NCI-H1694 (cell line): ENCODE measurements at places on chromosomes 6 and 20.

DNA sequence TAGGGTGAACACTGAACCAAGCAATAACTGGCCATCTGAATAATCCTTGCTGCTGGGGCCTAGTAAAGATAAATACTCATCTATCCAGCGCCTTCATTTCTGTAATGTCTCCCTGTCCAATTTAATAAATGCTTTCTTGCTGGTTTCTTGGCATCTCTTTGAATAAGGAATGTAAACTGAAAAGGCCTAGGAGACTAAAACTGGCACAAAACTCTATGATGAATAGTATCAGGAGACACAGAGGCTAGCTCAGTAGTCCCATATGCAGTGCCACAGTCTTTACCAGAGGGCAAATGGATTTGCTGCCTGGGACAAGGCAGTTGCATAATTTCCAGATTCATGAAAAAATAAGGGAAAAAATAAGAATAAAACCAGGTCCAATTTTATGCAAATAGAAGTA lies 324.4 kb downstream of the CENPW start:
- DNase-seq, result no peak

- DNase-seq, result no peak
These were observed 66.6 kb downstream of the IPCEF1 start for GRCh38 chr6:154289818-154290508.

- DNase-seq, result no peak
These were observed 763 bp downstream of the ZKSCAN8 start for GRCh38 chr6:28142446-28142845.

GRCh38 chr6:45902984-45903383 lies 112.7 kb downstream of the CLIC5 start:
- no peak for DNase-seq
